ENCODE measurements at places on chromosomes 16 and 17.

GRCh38 chr17:48567209-48567608 is 10.9 kb downstream of the HOXB4 start:
- DNase-seq, result no peak

GRCh38 chr16:85057212-85057889 is 29.8 kb downstream of the KIAA0513 start:
- no peak for DNase-seq

GRCh38 chr17:9969301-9969935 is 64.3 kb upstream of the RCVRN start:
- DNase-seq, result no peak

GRCh38 chr17:69609473-69610305 is 195.2 kb downstream of the MAP2K6 start:
- no peak for DNase-seq

DNA sequence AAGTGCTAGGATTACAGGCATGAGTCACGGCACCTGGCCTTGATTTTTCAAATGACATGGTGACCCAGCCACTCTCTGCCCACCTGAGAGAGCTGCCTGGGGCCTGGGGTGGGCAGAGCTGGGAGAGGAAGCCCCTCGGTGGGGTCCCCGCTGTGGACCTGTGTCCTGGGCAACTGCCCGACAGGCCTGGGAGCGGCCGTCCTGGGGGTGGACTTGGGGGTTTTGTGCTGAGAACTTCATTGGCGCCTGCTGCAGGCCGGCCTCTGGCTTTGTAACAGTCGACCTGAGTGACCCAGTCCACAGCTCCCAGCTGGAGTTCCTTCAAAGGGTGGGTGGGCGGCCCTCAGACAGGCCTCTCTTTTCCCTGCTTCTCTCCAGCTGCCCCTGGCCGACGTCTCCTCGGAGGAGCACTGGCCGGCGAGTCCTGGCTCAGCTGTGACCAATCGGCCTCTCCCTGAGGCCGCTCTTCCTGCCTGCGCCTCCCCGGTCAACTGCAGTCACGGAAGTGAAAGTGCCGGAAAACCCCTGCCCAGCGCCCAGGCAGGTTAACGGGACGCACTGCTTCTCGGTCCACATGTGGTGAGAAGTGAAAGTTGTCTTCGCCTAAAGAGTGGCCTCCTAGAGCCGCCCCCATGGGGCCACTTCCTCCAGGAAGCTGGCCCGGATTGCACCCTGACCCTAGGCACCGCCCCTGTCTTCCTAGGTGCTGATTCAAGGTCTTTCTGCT is 5.5 kb downstream of the CBFA2T3 start:
- no peak for DNase-seq

- no peak for DNase-seq
These were observed 795 bp downstream of the KCTD13 start for GRCh38 chr16:29925105-29925756.

- no peak for DNase-seq
These were observed 23.0 kb upstream of the ABCC3 start for GRCh38 chr17:50611634-50612033.

DNA sequence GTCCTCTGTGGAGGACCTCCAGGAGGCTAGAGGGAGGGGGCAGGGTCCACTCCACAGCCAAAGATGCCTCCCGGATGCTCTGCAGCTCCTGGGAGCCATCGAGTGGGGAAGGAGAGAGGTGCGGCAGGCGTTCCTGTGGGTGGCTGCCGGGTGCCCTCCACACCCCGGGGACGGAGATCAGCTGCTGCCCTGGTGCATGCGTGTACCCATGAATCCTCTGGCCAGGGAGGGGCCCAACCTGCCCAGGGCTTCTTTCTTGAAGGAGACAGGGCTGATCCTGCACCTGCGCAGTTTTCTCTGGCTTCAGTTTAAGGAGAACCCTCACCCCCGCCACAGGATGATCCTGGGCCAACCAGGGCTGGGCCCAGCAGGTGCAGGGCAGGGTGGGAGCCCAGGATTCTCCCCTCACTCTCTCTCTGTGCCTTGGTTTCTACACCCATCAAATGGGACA is 33.5 kb upstream of the DOC2B start:
- DNase-seq, result no peak
